ENCODE measurements at places on chromosomes 3 and 15.
A peak's percentile ranks its signal among the peaks of the same experiment; 100 is the strongest.

- DNase-seq, result no peak
These were observed 111.5 kb downstream of the ZNF609 start for GRCh38 chr15:64571857-64572291.

GRCh38 chr3:61315871-61316270 is 64.6 kb upstream of the FHIT start:
- no peak for DNase-seq

DNA sequence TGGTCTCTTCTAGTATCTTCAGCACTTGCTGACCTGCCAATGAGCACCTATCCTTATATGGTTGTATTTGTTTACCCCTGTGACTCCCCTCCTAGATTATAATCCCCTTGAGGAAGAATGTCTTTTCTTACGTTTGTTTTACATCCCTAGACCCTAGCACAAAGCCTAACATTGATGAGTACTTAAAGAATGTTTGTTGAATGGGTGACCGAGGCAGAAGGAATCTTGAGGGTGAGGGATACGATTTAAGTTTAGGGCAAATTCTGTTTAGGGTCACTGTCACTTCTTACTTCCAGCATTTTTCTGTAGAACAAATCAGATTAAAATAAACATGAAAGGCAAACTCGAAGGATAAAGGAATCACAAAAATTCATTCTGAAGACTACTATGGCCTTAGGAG is 80.9 kb upstream of the FAM98B start:
- DNase-seq, result no peak

- DNase-seq, result no peak
These were observed 190.6 kb downstream of the ARRDC4 start for GRCh38 chr15:98151096-98151495.

DNA sequence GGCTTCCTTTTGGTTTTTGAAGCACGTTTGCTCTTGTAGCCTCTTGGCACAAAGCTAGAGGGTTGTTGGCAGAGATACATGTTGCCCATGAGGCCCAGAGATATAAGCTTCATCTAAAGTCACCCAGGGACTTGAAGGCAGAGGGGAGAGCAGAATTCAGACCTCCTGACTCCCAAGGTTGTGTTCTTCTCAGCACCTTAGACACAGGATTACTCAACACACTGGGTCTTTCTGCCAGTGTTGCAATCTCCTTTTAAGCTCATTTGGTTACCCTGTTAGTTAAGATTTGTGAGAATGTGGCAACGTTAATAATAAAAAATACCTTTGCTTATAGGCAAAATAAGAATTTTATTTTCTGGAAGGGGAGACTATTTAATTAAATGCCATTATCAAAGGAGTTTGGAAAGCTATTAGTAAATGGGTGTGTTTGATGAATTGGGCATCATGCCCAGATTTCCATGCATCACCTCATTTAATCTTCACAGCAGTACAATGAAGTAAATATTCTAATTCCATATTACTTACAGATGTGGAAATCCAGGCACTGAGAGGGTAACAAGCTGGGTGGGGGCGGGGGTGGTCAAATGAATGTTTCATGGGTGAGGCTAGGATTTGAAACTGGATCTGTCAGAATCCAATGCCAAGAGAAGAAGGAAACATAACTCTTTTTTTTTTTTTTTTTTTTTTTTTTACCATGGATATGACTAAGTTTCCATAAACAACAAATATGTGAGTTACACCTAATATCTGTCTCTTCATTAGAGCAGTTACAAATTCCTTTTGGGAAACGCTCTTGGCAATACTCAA is 183.3 kb downstream of the NR1D2 start:
- peak; percentile 13 for DNase-seq

- DNase-seq, result no peak
These were observed 70.2 kb downstream of the MYRIP start for GRCh38 chr3:39879581-39879980.

DNA sequence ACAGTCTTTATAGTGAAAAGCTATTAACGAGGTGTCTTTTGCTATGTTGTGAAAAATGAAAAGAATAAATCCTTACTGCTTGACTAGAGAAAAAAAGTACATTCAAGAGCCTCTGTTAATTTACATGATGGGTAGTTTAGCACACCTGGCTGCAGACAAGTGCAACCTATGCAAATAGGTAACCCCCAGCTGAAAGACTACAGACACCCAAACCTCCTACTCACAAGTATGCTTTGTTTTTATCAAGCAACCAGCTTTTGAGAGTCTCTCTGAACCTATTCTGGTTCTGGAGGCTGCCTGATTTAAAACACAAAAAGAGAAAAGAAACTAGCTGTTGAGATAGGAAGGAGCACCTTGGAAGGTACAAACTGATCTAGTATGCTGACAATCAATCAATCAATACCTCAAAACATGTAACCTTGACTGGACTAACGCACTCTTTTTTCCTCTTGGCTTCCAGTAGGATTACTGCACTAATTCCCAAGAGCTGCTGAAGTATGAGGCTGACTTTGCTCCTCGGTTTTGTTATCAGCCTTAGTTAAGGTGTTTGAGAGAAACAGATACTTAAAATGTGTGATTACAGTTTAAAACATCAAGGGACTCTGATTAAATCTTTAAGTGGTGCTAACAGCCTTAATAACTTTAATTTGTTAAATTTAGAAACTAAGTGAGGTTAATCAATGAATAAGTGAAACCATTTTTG is 63.6 kb downstream of the OSBPL10 start:
- DNase-seq, result no peak

GRCh38 chr15:89395461-89395871 is 60.8 kb upstream of the POLG start:
- no peak for DNase-seq

- no peak for DNase-seq
These were observed 591.7 kb downstream of the RSL24D1 start for GRCh38 chr15:54605043-54605442.

DNA sequence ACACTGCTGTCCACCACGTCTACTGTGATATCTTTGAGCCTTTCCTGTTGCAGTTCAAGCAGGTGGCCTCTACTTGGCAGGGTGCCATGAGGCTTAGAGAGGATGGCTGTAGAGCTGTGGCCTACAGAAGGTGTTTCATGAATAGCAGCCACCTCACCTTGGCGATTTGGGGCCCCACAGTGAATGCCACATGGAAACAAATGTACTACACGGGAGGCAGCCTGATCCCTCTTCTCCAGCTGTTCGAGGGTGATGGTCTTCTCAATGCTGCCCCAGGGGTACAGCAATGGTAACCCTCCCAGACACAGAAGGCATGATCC is 70.7 kb downstream of the FAM43A start:
- DNase-seq, result no peak

- DNase-seq, result no peak
These were observed 91.2 kb downstream of the ARRDC4 start for GRCh38 chr15:98051734-98052133.

- no peak for DNase-seq
These were observed 193.6 kb downstream of the EPHA3 start for GRCh38 chr3:89300981-89301380.

DNA sequence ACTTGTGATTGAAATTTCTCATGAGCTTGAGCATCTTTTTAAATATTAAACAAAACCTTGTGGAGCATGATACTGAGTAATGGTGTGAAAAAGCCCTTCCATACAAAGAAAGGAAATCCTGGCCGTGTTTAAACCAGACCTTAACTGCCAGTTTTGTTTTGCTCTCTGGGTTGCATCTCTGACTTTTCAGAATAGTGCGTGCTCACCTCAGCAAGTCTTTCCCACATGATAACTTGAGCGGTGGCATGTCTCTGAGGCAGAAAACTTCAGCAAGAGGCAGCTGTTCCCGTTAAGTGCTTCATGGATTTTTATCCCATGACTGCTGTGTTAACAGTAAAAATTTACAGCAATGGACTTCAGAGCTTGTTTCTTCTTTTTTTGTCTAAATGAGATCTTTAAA is 393.3 kb downstream of the FEZF2 start:
- DNase-seq, result no peak

- no peak for DNase-seq
These were observed 675.4 kb upstream of the NR2F2 start for GRCh38 chr15:95655089-95655607.

DNA sequence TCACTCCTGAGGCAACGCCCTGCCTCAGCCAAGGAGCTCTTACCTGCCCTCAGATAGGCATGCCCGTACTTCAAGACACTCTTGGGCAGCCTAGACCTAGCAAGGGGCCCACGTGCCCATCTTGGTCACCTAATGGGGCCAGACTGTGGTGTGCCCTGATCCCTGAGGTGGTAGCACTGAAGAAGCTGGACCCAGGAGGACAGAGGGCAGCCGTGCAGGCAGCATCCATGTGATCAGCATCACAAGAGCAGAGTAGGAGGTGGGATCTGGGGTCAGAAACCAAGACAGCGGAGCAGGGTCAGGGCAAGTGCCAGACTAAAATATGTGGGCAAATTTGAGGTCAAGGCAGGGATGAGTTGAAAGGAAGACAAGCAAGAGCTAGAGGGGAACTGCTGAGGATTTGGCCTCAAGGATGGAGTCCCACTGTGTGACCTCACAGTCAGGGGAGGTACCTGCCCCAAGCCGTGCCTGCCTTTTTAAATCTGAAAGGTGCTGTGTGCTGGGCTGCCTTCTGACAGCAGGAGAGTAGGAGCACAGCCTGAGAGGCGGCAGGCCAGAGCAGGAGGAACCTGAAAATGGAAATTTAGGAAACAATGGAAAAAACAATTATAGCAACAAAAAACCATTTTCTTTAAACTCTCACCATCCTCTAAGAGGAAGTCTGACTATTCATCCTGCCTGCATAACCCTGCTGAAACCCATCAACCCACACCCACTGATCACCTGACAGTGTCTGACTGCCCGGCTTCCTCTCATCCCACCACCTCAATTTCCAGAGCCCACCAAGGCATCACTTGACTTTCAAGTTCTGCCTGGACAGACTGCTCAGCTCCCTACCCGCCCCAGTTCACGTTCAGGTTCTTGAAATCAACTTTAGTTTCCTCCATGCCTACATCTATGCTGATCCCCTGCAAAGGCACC is 7.3 kb downstream of the ZBTB38 start:
- DNase-seq, result no peak

DNA sequence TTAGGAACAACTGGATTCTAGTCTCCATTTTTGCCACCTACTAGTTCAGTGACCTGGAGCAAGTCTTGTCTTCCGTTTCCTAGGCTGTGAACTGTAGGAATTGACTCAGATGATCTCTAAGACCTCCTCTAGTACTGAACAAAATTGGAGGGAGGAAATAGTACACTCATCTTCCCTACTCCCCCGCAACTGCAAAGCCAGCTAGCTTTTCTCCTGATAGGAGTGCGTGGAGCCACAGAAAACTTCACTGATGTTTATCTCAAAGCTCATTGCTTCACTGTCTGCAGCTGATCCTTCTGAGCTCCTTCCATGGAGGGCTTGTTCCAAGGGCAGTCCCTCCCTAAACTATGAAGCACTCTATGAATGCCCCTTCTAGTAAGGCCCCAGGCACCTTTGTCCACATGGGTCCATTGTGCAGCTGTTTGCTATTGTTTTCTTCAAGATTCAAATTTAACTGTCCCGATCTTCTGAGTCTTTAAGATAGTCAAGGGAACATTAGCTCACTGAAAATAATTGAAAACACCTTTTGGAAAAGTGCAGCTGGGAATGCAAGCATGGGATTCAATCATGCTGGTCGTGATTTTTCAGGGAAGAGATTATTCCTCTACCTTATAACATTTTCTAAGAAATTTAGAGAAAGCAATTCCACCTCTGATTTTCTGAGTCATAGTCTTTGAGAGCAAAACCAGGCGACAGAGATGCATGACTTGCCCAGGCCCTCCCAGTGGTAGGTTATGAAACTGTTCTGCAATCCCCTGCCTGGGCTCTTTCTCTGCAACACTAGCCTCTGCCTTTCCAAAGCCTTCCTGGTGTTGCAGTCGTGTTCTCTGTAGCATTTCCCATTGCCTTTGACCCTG is 24.3 kb downstream of the FILIP1L start:
- DNase-seq, result peak; percentile 28

DNA sequence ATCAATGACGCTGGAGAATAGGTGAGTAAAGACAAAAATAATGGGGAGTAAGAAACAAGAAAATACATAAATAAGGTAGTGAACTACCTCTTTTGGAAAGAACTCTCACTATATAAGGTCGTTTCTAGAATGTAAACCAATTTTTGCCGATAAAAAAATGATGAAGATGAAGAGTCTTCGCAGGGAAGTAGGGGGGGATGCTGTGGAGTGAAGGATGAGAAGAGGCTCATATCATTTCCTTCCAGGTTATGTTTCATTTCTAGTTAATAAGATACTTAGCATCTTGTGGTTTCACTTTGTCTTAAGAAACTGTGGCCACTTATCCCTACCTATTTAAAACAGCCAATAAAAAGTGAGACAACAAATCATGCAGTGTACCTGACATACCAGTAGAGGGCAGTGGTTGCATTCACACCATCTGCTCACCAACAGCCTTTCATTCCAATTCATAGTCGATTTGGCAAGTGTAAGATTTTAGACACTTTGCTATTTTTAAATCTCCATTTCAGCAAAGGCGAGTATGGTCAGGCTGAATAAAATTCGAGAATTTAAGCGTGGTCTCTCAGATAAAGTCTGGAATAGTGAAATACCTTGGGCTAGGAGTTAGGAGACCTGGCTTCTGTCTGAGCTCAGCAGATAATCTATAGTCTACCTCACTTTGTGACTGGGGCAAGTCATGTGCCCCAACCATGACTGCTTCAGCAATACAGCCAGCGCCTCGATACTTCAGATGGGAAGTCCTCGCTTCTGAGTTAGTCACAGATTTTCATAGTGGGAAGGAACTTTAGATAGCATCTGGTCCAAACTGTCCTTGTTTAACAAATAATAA is 28.9 kb upstream of the ICE2 start:
- DNase-seq, result peak; percentile 56

DNA sequence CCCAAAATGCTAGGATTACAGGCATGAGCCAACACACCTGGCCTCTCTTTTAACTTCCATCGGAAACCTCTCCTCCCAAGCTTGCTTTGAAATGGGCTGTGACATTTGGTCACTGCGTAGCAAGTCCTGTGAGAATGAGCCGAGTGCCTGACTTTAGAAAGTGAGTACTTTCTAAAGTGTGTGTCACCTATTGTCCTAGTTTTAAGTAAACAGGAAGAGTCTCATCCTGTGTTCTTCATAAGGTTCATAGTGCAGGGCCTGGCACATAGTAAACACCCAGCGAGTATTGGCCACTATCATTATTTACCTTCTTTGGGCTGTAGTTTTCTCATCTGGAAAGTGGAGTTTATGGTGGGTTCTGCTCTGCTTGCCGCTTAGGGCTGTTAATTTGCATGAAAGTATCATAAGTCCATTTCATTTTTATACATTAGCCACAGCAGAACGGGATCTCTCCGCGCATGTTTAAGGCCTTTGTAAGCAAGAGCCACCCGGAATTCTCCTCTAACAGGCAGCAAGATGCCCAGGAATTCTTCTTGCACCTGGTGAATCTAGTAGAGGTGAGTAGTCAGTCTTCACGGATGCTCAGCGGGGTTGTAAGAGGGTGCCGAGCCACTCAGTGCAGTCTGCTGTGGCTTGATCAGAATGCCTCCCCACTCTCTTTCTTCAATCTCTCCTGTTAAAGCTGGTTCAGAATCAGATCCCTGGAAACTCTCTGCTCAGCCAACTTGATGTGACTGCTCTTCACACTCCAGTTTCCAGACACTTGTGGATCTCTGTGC is 87.2 kb downstream of the USP13 start:
- DNase-seq, result no peak

- no peak for DNase-seq
These were observed 6.0 kb upstream of the PLCB2 start for GRCh38 chr15:40313531-40314398.

- DNase-seq, result no peak
These were observed 49.8 kb downstream of the BOC start for GRCh38 chr3:113261063-113261625.

- DNase-seq, result no peak
These were observed 964 bp downstream of the NRROS start for GRCh38 chr3:196640297-196641018.

Measured in HTR-8/SVneo (cell line).